ENCODE measurements at places on chromosomes 6 and 20.

DNA sequence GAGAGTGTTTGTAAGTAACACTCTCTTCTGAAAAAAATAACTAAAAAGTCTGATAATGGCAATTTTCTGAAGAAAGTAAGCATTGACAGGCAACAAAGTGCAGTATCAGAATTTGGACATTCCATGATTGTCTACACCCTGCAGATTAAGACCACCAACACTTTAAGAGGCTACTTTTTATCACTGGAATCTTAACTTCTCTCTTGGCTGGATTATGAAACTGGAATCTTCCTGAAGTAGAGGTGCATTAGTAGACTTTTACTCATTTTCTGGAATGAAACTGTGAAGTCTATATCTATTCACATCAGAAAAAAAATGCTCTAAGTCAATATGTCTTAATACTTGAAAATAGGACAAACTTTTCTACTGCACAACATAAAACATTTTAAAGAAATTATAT lies 547.5 kb downstream of the COL12A1 start:
- DNase-seq: no peak

DNA sequence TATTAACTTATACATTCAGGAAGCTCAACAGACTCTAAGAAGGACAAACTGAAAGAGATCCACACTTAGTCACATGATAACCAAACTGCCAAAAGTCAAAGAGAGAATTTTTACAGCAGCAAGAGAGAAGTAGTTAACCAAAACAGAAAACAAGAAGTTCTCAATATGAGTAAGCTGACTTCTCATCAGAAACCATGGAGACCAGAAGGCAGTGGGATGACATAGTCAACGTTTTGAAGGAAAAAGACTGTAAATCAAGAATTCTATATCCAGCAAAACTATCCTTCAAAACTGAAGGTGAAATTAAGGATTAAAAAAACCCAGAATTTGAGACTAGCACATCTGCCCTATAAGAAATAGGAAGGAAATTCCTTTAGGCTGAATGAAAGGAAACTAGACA lies 60.4 kb downstream of the COL19A1 start:
- DNase-seq: no peak

GRCh38 chr6:101706576-101706975 lies 313.1 kb downstream of the GRIK2 start:
- DNase-seq: no peak

DNA sequence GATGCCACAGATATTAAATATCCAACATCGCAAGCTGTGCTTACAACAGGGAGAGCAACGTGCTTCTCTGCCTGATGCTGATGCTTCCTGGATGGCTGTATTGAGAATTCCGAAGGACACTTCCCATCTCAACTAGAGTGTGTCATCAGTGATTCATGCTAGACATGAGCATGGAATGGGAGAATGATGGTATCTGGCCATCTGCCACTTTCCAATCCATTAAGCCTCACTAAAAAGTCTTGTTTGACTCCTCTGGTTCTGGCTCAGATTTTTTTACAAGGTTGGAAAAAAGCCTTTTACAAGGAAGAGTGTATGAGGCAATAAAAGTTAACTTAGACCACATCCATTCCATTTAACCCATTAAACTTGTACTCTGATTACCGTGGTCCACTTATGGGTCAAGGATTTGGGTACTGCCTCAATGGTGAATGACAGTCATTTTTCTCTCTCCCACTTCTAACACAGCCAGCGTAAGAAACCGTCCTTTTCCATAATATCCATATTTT lies 265.3 kb downstream of the UST start:
- no peak for DNase-seq

DNA sequence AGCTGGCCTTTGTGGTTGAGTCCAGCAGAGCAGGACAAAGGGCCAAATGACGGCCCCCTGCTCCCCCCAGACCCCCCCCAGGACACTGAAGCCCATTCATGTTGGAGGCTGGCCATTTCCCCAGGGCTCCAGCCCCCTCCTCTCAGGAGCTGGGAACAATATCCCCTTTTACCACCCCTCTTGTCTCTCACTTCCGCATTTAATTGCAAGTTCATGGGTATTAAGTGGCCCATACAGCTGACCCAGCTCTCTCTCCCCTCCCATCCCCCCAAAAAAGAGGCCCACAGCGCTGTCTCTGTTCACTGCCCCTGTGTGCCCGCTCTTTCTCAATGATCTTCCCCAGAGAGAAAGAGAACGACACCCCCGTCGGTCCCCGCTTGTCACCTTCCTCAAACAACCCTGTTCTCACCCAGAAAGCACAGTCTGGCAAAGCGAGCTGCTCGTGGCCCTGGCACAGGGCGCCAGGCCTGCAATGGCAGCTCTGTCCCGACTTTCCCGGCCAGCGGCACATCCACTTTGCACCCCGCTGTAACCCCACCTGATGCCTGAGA lies 30.4 kb downstream of the PREX1 start:
- DNase-seq: no peak

GRCh38 chr6:138231381-138231886 lies 13.1 kb upstream of the PBOV1 start:
- no peak for DNase-seq

Data from CD4-positive, alpha-beta T cell treated with Interleukin-12 subunit alpha and Interleukin-12 subunit beta, for 1 hour (primary cell).